Gastrocnemius medialis (tissue), 4 donors: ENCODE measurements at places on chromosomes 12 and 14. TPM values are rescaled to one million over a fixed set of nuclear protein-coding genes. Genes with fewer than 3 reads are reported as not detected.
A peak's percentile ranks its signal among the peaks of the same experiment; 100 is the strongest.

ACOT2 gene
- total RNA-seq, result 106 TPM

VSX2 gene
- not detected for total RNA-seq

- peak overlapping the region; percentile 77 for H3K27ac ChIP-seq
- no peak for DNase-seq
- H3K27me3 ChIP-seq, result no peaks in the 10 kb centered on the region
- no peaks in the 10 kb centered on the region for H3K36me3 ChIP-seq
- peak overlapping the region; percentile 90 for H3K4me3 ChIP-seq
- H3K4me1 ChIP-seq, result peaks cover 19% of the 10 kb centered on the region
Observed at GRCh38 chr12:43758247-43758727, 303 bp downstream of the PUS7L start.

- peaks cover 69% of the 10 kb centered on the region for H3K4me1 ChIP-seq
- no peaks in the 10 kb centered on the region for H3K27me3 ChIP-seq
- H3K4me3 ChIP-seq, result peak overlapping the region; percentile 84
- peak overlapping the region; percentile 97 for H3K27ac ChIP-seq
- peak; percentile 38 for DNase-seq
- no peaks in the 10 kb centered on the region for H3K36me3 ChIP-seq
Observed at GRCh38 chr14:73785336-73785833, 66.2 kb upstream of the PTGR2 start.

DNA sequence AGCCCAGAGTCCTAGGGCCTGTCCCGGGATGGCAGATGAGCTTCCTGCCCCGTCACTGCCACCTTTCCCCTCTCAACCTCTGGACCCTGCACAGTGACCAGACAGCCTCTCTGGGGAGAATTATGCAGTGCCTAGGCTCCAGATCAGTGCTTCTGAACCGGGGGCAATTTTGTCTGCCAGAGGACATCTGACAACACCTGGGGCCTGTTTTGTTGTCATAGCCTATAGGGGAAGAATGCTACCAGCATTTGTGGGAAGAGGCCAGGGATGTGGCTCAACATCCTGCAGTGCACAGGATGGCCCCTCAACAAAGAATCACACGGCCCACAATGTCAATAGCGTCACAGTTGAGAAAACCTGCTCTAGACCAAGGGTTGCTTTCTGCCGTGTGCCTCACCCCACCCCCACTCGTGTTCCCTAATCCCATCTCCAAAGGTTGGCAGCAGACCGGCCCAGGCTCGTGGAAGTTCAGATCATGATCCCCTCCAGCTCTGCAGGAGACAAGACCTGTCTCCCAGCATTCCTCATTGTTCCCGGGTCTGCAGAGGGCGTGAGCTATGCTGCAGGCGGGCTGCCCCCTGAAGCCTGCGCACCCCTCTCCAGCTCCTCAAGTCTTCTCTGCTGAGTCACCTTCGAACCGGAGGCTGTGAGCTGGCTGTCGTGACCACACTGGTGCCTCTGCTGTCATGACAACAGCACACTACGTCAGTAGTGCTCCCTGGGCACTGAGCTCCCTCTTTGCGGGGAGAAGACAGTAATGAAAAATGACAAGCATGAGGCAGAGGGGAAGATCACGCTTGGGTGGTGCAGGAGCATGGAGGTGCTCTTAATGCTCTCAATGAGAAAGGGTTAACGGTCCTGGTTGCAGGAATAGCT lies 2.0 kb upstream of the GAPDH start:
- H3K4me3 ChIP-seq, result peak overlapping the region; percentile 76
- peak overlapping the region; percentile 96 for H3K27ac ChIP-seq
- DNase-seq, result no peak
- H3K4me1 ChIP-seq, result peaks cover 42% of the 10 kb centered on the region

- no peaks in the 10 kb centered on the region for H3K27me3 ChIP-seq
- H3K4me1 ChIP-seq, result no peaks in the 10 kb centered on the region
- no peaks in the 10 kb centered on the region for H3K36me3 ChIP-seq
- no peak for DNase-seq
Observed at GRCh38 chr12:30047516-30048254, 263.9 kb upstream of the TMTC1 start.

DNA sequence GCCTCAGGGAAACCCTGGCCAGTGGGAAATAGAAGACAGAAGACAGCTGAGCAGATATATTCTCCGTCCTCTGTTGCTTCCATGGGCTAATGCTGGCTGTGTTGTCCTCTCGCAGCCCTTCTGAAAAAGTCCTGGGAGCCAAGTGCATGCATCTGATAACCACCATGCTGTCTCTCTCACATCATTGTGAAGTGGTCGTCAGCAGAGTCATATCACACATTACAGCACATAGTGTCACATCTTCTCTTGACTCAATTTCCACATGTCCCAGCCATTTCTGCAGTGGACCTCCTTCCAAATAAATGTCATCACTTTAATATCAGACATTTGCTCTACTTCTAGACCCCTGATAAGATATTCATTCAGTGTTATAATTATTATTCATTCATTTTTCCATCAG lies 3.8 kb downstream of the TAS2R20 start:
- peaks cover 5% of the 10 kb centered on the region for H3K36me3 ChIP-seq
- no peak for DNase-seq
- H3K27ac ChIP-seq, result no peak overlapping the region
- H3K27me3 ChIP-seq, result no peaks in the 10 kb centered on the region
- no peak overlapping the region for H3K4me3 ChIP-seq

DNA sequence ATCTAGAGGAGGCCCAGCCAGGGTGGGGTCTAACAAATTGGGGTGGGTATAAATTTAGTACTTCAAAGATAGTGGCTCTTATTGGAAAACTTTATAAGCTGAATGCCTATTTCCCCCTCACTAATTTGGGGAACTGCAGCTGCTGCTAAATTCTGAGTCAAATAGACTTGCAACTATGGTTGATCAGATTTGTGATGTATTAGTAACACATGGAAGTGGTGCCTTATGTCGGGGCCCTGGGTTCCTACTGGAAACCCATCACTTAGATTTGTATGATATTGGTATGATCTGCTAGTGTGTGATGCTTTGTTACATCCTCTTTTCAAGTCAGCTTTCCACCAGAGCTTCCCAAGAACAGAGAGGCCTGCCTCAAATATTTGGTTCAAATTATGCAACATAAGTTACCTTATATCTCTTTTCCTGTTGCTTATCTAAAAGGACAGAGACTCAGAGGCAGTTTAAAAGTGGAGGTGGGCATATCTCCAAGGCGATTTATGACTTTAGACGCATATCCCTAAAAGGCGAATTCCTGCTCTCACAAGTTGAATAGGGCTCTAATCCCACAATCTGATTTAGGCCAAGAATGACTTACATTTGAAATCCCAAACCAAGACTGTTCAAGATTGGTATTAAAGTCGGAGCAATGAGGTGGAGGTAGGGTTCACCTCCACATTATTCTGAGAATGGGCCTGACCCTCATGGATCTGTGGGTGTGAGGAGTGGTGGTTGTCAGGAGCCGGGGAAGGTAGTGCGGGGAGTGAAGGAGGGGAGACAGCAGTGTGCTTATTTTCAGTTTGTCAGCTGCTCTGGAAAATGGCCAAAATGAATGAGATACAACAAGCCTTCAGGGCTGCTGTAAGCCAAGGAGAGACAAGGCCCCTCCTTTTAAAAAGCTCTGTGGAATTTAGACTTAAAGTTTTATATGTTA lies 425.8 kb downstream of the RAD51B start:
- no peaks in the 10 kb centered on the region for H3K27me3 ChIP-seq
- no peaks in the 10 kb centered on the region for H3K36me3 ChIP-seq
- H3K27ac ChIP-seq, result peak overlapping the region; percentile 85
- peaks cover 95% of the 10 kb centered on the region for H3K4me1 ChIP-seq
- H3K4me3 ChIP-seq, result no peak overlapping the region
- peak; percentile 58 for DNase-seq
